ENCODE measurements at places on chromosomes 3 and 15.

- DNase-seq: no peak
Measured at GRCh38 chr3:183933160-183933559, 48.5 kb upstream of the PARL start.

DNA sequence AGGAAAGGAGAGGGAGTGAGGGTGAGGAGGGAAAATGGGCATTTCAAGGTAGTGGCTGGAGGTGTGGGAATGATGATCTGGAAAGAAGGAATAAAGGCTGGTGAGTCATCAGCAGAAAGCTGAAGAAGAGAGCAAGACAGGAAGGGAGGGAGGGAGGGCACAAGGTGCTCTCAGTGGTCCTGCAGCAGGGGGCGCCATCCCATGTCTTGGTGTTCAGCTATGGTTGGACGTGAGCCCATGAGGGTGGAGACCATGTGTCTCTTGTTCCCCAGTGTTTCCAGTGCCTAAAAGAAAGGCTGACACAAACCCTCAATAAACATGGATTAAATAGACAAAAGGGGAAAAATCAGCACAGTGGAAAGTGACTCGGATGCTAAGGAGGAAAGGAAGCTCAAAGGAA, 228.5 kb downstream of the NTRK3 start:
- no peak for DNase-seq

DNA sequence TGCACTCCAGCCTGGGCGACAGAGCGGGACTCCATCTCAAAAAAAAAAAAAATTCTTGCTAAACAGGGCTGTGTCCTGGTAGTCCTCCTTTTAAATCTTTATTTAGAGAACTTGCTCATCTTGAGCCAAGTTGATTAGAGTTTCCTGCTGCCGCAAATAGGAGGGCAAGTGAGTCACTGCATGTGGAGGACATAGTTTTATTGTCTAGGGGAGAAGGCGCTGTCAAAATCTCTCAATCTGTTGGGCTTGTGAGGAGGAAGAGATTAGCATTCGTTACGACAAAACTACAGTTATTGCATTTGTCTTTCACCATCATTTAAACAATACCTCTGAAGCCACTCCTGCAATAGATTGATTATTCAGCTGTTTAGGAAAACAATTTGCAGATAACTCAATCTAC, 11.5 kb downstream of the MUC4 start:
- no peak for DNase-seq

GRCh38 chr3:149528340-149528650, 53.8 kb downstream of the TM4SF4 start:
- no peak for DNase-seq

- no peak for DNase-seq
Measured at GRCh38 chr3:117200962-117201361, 491.4 kb downstream of the TUSC7 start.

DNA sequence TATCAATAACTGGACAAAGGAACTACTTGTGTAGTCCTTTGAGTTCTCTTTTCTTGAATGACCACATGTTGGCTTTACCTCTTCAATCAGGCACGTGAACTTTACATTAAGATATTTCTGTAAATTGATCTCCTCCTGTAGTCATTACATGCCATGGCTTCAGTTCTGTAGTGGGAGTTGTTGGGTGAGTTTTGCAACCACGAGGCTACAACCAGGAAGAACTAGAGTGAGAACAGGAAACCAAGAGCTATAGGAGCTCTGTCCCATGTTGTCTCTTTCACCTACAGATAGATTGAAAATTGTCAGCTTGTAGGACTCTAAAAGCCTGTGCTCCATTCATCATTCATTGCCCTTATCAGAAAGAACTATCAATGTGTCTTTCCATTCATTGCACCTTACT, 2.0 kb downstream of the RSRC1 start:
- DNase-seq: no peak

DNA sequence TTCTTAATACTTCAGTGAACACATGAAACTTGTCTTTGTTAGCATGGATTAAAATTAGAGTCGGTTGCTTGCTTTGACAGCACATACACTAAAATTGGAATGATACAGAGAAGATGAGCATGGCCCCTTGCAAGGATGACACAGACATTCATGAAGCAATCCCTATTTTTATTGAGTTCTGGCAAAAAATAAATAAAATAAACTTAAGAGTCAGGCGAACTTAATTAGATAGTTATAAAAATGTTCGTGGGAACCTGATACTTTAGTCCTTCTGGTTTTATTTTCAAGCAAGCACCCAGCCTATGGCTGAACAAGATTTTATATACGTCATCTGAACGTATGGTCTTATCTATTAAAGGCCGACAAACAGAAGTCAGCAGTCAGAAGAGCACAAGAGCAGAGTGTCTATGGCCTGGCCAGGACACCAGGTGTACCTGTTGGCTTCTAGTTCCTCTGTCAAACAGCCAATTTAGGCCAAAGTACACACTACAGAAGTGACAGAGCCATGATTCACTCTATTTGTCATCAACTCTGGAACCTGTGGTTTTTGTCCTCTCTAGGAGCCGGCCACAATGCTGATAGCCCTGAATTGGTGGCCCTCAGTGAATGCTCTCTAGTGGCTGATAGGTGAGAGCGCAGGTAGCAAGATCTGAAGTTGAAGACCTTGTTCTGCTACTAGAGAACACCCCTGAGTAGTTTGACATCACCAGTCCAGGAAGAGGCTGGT, 64.3 kb downstream of the LEO1 start:
- DNase-seq: peak; percentile 11

GRCh38 chr15:61169275-61169903, 59.7 kb downstream of the RORA start:
- no peak for DNase-seq

- no peak for DNase-seq
Measured at GRCh38 chr3:73706771-73707170, 82.0 kb upstream of the PDZRN3 start.

DNA sequence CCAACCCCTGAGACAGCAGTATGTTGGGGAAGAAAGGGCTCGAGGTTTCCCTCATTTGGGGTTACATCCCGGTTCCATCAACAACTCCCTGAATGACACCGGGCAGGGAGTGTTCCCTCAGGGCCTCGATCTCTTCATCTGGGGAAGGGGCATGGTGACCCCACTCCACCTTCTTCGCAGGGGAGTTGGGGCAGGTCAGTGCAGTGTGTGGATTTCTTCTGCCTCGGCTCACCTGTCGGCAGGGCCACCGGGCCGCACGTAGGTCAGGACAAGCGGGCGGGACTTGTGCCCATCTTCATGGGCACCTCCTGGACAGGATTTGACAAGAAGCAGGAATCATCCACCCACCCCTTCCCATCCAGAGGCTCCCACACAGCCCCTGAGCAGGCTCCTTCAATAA, 17.4 kb downstream of the GRIP2 start:
- no peak for DNase-seq

- no peak for DNase-seq
Measured at GRCh38 chr15:28915041-28915810, 29.5 kb downstream of the APBA2 start.

DNA sequence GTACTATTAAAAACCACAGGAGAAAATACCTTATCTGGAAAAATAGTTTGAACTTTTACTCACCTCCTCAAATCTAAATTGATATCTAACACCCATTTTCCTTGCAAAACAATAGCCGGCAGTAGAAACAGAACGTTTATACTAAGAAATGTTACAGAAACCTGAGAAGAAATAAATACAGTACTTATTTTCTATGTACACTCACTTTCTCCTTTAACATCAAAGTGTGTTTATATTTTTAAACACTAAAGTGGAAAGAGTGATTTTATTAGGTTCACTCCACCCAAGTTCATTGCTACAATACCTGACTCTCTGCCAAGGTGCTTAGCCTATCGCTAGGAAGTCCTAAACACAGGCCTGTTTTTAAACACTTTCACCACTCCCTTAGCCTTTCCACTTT, 87.8 kb upstream of the TJP1 start:
- DNase-seq: no peak

DNA sequence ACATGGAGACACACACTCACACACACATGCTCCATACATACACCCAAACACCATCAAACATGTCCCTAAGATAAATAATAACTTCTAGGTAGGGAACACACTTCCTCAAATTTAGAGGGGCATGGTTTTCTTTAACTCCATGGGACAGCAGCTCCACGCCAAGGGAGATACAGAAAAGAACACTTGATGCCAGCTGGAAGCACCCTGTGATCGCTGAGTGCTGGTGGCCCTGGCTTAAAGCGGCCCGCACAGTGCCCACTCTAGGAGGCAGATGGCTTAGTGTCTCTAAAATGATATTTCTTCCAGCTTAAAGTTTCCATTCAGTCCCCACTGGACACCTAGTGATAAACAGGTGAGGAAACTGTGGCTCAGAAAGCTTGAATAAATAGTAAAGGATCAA, 232.9 kb downstream of the UACA start:
- DNase-seq: no peak

DNA sequence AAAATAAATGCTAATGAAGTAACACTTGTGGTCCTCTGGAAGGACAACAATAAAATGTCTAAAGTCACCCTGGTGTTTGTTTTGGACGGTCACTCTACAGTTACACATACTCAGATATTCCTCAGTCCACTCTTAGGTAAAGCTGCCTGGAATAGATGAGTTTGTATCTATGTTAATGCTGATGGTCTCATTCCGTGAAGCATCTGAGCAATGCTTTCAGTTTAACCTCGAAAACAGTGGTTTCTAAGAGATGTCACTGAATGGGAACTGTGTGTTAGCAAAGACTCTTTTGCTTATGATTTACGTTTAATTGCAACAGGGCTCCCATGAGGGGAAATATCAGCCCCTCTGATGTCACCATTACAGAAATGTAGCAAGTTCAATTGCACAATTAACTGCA, 49.1 kb downstream of the FBN1 start:
- no peak for DNase-seq

GRCh38 chr3:9898467-9899241, 4.0 kb upstream of the IL17RE start:
- DNase-seq: no peak

DNA sequence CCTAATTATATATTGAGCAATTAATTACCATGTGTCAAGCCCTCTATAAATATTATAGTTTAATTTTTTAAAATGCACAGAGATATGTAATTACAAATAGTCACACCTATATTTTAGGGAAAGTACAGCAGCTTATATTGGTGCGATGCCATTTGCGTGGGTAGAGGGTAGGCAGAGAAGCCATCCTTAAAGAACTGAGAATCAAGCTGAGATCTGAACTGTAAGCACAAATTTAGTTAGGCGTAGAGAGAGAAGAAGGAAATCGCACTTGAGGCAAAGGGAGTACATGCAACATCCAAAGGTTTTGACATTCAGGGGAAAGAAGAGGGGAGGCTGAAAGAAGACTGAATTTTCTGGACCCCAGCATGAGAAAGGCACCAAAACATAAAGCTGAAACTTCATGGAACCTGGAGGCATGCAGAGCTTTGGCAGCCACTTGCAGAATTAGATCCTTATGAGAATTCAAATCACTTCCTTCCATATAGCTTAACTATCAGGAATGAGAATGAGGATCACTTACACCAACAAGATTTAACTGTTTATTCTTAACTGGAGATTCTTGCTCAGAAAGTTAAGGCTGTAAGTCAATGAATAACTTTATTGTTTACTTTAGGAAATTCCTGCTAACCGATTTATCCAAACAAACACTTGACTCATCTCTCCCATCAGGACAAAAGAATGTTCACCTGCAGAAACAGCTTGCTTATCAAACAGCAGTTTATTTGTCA, 114.3 kb downstream of the TGFBR2 start:
- peak; percentile 19 for DNase-seq

- no peak for DNase-seq
Measured at GRCh38 chr3:18501679-18502343, 76.7 kb upstream of the SATB1 start.

- no peak for DNase-seq
Measured at GRCh38 chr15:31427411-31427810, 100.8 kb downstream of the KLF13 start.

- DNase-seq: no peak
Measured at GRCh38 chr3:32968920-32969389, 17.5 kb downstream of the CCR4 start.

DNA sequence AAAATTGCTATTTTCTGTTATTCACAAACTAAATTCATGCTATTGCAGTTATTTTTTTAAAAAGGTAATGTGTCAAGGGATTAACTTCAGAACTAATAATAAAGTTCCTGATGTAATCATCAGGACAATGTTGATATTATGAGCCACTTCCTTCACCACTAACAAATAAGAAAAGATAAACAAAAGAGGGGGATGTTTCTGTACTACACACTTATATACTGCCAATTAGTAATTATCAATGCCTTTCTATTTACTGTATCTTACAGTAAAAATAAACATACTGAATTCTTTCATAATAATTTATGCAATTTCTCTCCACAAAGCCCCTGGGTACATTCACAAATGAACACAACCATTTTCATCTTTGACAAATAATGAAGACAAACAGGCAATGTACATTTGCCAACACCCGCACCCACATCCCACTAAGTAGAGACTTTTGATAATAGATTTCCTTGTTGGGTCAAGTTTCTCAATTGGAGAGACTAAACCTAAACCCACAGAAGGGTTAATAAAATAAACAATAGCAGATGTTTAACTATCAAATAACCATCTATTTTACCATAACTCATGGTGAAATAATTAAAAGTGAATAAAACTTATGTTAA, 3.7 kb downstream of the CBLB start:
- no peak for DNase-seq

All from H54 (cell line).